NCI-H1417 treated with DMSO at 0.1 percent for 48 hours (cell line): ENCODE measurements at places on chromosomes 16 and 17.

DNA sequence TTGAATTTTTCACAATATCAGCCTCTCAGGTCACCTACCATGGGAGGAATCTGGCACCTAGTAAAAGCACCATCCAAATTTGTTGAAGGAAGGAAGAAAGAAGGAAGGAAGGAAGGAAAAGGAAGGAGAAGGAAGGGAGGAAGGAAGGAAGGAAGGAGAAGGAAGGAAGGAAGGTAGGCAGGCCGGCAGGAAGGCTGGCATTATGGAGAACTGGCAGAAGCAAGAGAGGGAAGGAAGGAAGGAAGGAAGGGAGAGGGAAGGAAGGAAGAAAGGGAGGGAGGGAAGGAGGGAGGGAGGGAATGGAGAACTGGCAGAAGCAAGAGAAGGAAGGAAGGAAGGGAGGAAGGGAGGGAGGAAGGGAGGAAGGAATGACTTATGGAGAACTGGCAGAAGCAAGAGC lies 24.3 kb downstream of the WSCD1 start:
- no peak for DNase-seq

GRCh38 chr17:43338886-43339516 lies 59.8 kb upstream of the ARL4D start:
- DNase-seq, result peak; percentile 39

DNA sequence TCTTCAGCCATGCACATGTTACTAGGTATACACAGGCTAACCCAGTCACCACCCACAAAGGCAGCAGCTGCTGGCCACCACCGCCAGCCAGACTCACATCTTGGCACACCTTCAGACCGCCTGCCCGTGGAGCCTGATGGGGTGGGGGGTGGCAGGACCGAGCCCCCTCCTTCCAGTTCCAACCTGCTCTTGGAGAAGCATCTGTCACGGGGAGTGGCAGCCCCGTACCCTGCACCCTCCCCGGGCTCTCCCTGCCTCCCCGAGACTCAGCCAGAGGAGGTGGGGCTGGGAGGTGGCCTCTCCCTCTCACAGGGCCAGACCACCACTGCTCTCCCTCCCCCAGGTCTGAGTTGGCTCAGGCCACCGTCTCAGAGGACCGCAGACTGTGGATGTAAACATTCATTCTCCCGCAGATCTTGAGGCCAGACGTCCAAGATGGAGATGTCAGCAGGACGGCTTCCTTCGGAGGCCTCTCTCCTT lies 11.3 kb upstream of the RBFOX3 start:
- no peak for DNase-seq

GRCh38 chr16:54123766-54124165 lies 162.8 kb downstream of the IRX3 start:
- DNase-seq, result no peak

DNA sequence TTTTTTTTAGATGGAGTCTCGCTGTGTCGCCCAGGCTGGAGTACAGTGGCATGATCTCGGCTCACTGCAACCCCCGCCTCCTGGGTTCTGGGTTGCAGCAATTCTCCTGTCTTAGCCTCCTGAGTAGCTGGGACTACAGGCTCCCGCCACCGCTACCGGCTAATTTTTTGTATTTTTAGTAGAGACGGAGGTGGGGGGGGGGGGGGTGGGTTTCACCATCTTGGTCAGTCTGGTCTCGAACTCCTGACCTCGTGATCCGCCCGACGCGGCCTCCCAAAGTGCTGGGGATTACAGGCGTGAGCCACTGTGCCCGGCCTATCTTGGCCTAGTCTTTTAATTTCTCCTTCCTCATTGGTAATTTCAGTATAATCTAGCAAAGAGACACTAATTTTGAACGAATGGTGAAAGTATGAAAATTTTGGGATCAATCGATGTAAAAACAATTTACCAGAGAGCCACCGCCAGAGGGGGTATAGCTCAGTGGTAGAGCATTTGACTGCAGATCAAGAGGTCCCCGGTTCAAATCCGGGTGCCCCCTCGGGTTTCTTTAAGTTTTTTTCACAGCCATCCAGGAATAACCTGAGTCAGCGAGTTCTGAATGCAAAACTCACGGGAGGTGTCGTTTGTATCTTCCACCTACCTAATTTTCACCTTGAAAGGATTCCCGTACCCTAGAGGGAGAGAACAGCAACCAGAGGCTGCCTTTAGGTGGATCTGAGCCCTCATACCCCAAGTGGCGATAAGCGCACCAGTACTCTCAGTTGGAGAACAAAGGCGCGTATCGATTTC lies 2.5 kb upstream of the LASP1 start:
- no peak for DNase-seq

GRCh38 chr17:47946929-47947397 lies 5.6 kb downstream of the PNPO start:
- DNase-seq, result peak; percentile 10

GRCh38 chr17:67491681-67492024 lies 114.6 kb downstream of the PITPNC1 start:
- DNase-seq, result no peak

- DNase-seq, result no peak
Observed at GRCh38 chr17:14299280-14300141, 1.4 kb upstream of the HS3ST3B1 start.

GRCh38 chr16:50697881-50698767 lies 4.7 kb downstream of the NOD2 start:
- DNase-seq, result no peak
